ENCODE measurements at places on chromosomes 6 and 20.

DNA sequence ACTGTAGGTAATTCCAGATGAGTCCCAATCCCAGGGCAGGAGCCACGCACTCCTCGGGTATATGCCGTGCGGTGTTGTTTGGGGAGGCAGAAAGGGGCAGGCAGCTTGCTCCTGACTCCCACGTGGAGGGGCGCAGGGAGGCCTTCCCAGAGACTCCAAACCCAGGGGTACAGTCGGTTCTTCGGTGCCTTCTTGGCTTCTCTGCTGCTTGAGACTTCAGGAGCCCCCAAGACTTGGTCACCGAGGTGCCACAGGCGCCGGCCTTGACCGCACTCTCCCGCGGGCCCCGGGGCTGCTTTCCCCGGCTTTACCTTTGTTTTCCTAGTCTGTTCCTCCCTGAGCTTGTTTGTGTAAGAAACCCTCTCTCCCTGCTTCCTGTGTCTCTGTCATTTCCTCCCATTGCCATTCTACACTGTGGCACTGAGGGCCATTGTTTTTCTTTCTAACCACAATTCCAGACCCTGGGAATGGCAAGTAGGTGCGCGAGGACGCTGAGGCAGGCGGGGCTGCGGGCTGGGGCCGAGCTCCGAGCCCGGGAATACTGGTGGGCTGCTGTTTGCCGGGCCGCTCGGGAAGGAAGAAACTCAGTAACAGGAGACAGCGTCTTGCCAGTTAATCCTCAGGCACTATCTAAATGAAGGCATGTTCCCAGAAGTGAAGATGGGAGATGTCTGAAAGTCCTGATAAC, 215.6 kb upstream of the HEY2 start:
- no peak for DNase-seq

- no peak for DNase-seq
Observed at GRCh38 chr6:7142918-7143475, 35.2 kb downstream of the RREB1 start.

GRCh38 chr6:100322886-100323285, 141.8 kb downstream of the SIM1 start:
- no peak for DNase-seq

GRCh38 chr20:62692176-62692575, 16.5 kb upstream of the NTSR1 start:
- no peak for DNase-seq

GRCh38 chr20:24953621-24954133, 4.6 kb downstream of the CST7 start:
- no peak for DNase-seq

- no peak for DNase-seq
Observed at GRCh38 chr6:146901940-146902816, 302.0 kb upstream of the STXBP5 start.

- DNase-seq, result no peak
Observed at GRCh38 chr20:17664025-17664633, 17.9 kb downstream of the RRBP1 start.

DNA sequence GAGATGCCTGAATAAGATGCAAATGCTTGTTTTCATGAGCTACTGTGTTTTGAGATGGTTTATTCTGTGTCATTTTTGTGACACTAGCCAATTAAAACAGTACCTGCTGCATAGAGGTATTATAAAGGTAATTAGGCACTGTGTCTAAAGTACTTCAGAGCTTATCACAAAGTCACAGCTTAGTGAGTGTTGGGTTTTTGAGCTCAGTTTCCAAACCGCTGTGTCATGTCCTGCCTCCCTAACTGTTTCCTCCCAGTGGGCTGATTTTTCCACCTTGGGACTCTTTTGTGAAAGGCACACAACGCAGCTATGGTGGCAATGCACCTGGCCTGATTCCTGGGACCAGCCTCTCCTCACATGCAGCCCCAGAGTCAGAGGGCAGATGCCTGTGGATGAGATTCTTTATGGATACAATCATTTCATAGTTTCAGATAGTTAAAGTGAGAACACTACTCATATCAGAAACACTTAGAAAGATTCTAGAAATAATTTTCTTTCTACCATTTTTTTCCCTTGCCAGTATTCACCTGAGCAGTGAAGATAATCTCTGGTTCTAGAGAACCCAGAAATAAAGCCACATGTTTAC, 41.3 kb upstream of the TAGAP start:
- no peak for DNase-seq

DNA sequence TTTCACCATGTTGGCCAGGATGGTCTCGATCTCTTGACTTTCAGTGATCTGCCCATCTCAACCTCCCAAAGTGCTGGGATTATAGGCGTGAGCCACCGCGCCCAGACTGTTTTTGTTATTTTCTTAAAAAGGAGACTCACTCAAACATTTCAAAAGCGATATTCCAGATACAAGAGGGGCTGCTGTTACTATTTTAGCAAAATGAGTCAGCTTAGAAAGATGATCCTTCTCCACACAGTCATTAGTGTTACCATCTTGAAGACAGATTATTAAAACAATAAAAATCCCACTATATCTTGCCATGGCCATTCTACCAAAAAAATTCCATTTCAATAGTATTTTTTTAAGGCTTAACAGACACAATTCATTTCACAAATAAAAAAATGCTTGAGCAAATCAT, 102.8 kb downstream of the PREP start:
- no peak for DNase-seq

GRCh38 chr6:8875986-8876385, 440.6 kb upstream of the SLC35B3 start:
- no peak for DNase-seq

DNA sequence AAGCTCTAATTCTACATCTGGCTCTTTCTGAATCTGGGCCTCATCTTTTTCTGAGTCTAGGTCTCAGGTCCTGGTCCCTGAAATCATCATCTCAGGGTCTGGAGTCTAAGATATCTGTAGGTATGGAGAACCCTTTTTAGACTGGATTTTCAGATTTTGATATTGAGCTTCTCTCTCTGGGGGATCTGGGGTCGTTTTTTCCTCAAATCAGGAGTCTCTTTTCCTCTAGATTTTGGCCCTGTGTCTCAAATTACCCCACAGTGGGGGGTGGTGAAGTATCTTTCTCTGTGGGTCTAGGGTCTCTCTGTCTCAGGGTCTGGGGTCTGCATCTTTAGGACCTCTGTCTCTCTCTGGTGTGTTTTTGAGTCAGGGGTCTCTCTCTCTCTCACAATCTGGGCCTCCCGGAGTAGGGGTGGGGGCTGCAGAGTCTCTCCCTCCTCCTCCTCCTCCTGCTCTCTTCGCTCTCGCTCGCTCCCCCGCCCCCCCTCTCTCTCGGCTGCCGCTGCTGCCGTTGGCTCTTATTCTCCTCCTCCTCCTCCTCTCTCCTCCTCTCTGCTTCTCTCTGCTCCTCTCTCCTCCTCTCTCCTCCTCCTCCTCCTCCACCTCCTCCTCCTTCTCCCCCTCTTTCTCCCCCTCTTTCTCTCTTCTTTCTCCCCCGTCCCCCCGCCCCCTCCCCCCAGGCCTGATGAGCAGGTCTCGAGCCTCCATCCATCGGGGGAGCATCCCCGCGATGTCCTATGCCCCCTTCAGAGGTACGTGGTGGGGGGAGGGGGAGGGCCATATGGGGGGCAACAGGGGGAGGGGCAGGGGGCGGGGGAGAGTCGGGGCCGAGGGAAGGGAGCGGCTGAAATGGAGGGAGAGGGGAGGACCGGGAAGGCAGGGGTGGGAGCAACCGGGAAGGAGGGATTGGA, at the start of gene SYNGAP1:
SYNGAP1 (plus strand) TSS at position 486 of the 911 bp plus-strand sequence; CDS start at position 686, 200 bp downstream.
- no peak for DNase-seq

DNA sequence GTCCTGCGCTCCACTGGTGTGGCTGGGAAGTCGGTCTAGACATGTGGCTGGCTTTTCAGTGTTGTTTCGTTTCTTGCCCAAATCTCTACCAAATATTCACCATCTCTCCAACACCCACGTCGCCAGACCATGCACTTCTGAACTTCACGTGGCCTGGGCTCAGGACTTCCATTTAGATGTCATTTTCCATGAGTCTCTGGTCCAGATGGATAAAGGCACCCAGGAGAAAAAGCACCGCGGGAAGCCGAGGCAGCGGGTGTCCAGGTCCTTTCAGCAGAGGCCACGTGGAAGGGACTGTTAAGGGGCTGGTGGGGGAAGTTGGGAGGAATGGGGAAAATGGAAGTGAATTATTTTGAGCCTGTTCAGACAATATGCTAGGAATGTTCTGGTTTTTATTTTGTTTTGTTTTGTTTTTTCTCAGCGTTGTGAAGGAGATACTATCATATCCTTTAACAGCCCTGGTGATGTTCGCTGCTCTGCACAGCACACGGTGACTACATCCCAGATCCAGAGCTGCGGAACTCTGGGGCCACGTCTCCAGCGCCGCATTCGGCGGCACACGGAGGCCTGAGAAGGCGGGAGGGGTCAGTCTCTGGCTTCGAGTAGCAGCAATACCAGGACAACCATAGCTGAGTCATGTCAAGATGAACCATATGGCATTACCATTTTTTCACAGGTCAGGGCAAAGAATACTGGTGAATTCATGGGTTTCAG, 230.3 kb downstream of the THBS2 start:
- DNase-seq, result no peak

GRCh38 chr20:17457079-17457478, 74.1 kb downstream of the BFSP1 start:
- no peak for DNase-seq

DNA sequence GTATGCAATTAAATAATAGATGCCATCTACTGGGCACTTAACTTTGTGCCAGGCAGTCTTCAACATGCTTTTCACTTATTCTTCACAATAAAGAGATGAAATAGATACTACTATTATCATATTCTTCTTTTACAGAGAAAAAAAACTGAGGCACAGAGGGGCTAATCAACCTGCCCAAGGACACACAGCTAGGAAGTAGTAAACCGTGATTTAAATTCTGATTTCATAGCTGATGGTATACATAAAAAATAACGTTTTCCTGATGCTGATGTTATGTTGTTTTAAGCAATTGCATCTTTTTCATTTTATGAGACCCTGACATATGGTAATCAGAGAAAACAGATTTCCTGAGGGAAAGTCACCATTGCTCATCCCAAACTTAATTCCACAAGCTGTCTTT, 45.1 kb upstream of the ATXN1 start:
- DNase-seq, result no peak

- no peak for DNase-seq
Observed at GRCh38 chr6:3345836-3346235, 87.1 kb downstream of the PSMG4 start.

- peak; percentile 86 for DNase-seq
Observed at GRCh38 chr6:35737413-35738211, 780 bp downstream of the ARMC12 start.

DNA sequence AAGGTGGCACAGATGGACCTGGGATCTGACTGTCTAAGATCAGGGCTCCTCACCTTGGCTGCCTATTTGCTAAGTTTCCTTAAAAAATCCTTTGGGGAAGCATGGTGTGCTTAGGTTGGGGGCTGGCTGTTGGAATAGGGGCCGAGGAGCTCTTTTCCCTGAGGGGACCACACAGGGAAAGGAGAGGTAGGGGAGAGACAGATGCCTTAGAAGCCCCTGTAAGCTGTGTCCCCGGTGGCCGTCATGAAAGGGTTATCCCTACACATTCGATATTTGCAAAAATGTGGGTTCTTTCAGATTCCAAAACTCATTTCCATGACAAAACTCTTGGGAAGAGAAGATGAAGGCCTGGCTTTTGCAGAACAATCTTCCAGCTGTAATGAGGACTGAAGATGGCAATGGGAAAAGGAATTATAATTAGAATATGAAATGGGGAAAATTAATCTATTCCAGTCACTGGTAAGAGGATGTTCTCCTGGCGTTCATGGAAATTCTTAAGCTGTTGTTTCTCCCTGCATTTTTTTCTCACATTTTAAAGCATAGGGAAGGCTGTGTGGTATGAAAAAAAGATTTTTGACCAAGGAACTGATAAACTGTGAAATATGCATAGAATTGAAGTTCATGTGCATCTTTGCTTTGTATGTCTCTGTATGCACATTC, 53.8 kb downstream of the TOX2 start:
- no peak for DNase-seq

DNA sequence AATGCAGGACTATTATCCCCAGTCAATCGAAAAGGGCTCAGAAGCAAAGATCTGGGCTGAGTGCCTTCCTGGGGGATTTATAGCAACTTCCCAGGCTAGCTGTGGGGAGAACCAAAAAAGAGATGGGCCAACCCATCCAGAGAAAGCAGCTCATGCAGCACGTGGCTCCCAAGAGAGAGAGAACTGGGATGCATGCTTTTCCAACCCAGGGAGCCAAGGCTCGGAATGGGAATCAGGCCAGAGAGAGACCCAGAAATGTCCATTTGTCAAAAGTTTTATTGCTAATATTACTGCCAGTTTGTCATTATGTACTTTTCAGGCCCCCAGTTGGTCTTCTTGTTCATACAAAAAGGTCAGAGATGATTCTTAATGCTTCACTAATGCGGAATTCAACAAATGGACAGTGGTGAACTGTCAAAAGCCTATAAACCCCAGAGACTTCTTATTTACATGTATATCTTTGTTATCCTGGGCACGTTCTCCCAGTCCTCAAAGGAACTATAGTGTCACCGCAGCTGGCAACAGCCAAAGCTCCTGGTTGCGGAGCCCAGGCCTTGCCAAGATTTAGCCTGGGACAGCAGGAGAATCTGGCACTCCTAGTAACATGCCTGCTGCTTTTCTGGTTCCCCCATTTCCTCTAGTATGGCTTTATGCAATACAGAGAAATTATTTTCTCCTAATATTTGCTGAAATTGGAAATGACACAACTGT, 139.1 kb upstream of the POU3F2 start:
- no peak for DNase-seq

- DNase-seq, result no peak
Observed at GRCh38 chr6:89434150-89434499, 1.2 kb downstream of the ANKRD6 start.

- DNase-seq, result no peak
Observed at GRCh38 chr20:49594143-49594930, 26.4 kb upstream of the PTGIS start.

GRCh38 chr20:41205313-41205712, 68.0 kb downstream of the PLCG1 start:
- no peak for DNase-seq

DNA sequence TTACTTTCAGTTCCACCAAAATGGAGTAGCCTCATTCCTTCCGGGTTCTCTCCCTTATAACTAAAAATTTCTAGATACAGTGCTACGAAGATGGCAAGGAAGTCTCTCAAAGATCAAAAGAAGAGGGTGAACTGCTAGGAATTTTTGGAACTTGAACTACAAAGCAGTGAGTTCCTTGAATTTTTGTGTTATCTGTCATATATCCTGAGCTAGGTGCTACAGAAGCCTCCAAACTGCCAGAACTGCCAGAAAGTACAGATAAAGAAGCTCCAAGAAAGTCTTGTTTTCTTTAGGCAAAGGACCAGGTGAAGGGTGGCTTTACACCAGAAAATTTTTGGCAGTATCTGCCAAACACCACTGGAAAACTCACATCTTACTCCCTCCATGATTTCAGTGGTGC, 218.8 kb upstream of the FLRT3 start:
- DNase-seq, result no peak

- DNase-seq, result no peak
Observed at GRCh38 chr20:47492284-47492683, 9.4 kb upstream of the NCOA3 start.

DNA sequence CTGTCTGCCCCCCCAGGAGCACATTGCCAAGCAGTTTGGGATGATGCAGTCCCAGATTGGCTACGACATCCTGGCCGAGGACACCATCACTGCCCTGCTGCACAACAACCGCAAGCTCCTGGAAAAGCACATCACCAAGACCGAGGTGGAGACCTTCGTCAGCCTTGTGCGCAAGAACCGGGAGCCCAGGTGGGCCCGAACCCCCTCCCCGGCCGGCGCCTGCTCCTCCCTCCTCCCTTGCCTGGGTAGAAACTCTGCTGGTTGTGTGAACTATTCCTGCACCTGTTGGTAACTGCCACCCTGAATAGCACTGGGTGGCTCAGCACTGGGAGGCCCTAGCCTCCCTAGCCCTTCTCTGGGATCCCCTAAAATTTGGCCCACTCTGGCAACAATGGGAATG, 43.7 kb downstream of the UQCC2 start:
- no peak for DNase-seq
